ENCODE measurements at places on chromosomes 12 and 14. TPM values are rescaled to one million over a fixed set of nuclear protein-coding genes. Genes with fewer than 3 reads are reported as not detected.

- no peaks in the 10 kb centered on the region for H3K36me3 ChIP-seq
- no peak overlapping the region for H3K4me3 ChIP-seq
- no peaks in the 10 kb centered on the region for H3K27me3 ChIP-seq
- DNase-seq = no peak
- no peaks in the 10 kb centered on the region for H3K4me1 ChIP-seq
- no peak overlapping the region for H3K27ac ChIP-seq
Measured at GRCh38 chr14:55712491-55712890, 132.5 kb downstream of the KTN1 start.

DNA sequence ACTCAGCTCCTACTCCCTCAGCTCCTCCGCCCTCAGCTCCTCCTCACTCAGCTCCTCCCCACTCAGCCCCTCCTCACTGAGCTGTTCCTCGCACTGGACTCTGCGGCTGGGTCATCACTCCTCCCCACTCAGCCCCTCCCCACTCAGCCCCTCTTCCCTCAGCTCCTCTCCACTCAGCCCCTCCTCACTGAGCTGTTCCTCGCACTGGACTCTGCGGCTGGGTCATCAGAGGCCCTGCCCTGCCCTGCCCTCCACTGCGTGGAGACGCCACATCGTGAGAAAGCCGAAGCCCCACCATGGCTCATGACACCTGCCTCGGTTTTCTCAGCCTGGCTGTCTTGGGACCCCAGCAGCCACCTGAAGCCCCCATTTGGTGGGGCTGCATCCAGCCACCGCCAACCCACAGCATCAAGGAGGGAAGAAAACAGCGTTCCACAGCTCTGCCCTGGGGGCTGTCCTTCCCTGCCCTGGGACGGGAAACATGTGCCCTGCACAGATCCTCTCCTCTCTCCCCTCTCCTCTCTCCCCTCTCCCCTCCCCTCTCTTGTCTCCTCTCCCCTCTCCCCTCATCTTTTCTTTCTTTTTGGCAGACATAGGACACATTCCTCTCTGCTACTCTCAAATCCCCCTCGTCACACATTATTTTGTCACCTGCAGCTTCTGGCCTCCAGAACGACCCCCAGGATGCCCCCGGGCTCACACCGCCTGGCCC, 17.7 kb downstream of the NOC4L start:
- H3K4me1 ChIP-seq = no peaks in the 10 kb centered on the region
- H3K27ac ChIP-seq = no peak overlapping the region
- H3K36me3 ChIP-seq = no peaks in the 10 kb centered on the region
- H3K4me3 ChIP-seq = no peak overlapping the region

The PDE3A gene
- total RNA-seq = 6.2 TPM

DNA sequence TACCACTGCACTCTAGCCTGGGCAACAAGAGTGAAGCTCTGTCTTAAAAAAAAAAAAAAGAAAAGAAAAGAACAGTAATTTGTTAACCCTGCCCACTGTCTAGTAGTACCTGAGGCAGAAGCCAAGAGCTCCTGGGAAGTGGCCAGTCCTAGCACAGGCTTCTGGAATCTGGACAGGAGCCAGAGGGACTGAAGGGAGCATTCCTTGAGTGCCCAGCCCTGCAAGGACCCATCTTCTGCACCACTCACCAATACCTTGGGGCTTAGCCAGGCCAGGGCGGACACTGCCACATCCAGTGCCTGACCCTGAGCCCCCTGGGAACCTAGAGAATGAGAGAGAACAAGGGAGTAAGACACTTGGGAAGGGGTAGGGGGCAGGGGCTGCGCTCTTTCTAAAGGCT, 33.7 kb downstream of the PARP2 start:
- no peak overlapping the region for H3K4me3 ChIP-seq
- no peak overlapping the region for H3K27ac ChIP-seq
